ENCODE measurements at places on chromosomes 5 and 9.

- no peak for DNase-seq
Measured at GRCh38 chr9:99021512-99021911, 77.8 kb downstream of the COL15A1 start.

- DNase-seq, result no peak
Measured at GRCh38 chr5:96297290-96297689, 135.8 kb downstream of the PCSK1 start.

- no peak for DNase-seq
Measured at GRCh38 chr9:117521293-117521692, 106.4 kb upstream of the ASTN2 start.

DNA sequence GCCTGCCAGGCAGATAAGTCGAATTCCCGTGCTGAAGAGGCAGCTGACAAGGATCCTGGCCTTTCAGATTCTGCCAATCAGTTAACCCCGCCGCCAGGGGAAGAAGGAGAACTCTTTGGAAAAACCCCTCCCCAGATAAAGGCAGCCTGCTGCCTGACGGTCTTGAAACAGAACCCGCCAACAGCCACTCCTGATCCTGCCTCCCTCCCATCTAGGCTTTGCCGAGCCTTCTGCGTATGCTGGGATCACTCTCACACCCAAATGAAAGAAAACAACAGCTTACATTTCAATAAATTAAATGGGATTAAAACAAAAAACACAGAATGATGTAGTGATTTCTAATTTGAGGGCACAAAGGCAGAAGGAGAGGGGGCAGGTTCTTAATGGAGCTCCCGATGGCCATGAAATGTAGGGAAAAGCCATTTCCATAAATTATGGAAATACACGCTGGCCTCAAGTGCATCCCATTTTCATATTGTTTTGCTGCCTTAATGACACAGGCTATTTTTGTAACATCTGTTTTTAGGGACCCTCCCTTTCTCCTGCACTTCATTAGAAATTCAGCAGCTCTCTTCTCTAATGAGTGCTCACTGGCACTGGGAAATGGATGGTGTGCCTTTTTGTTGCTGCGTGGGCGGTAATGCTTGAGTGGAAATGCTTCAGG, 319.1 kb downstream of the MED10 start:
- no peak for DNase-seq
